GM13977 (cell line): ENCODE measurements at places on chromosomes 1 and 21.

DNA sequence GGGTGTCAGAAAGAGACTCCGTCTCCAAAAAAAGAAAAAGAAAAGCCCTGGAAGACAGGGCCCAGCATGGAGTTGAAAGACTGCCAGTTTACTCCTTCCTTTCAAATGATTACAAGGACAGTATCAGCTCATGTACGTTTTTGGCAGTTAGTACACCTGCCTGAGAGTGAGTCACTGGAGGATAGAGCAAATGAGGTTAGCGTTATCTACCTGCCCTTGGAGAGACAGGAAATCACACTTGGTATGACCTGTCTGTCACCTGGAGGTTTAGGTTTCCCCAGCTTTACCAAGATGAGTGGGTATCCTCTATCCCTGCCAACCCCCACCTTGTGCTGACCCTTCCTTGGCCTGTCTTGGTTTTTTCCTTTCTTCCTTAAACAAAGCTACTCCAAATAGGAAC is 96.8 kb upstream of the BMP8A start:
- no peak for DNase-seq

DNA sequence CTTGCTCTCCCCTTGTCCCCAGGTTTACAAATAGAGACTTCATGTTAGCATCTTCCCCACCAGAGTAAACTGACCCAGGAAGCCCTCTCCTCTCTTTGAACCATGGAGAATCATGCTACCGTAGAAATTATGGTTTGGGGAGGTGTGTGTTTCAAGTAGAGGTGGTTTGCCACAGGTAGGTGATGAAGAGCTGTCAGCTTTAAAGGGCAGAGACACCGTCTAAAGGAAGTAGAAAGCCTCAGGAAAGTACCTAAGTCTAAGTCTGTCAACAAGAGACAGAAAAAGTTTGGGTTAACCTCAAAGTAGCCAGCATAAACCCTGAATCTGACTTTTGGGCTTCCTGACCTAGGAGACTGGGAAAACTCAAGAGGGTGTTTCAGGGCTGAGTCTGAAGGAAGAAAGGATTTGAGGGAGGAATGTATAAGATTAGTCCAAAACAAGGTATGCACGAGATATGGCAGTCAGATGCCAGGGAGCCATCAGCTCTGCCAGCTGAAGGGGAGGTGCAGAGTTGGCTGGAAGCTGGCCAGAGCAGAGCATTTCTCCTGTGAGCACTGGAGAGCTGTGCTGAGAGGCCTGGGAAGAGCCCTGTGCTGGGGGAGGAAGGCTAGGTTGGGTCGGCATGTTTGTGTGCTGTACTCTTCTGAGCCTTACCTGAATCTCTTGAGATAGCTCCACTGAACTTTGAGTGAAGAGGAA is 14.3 kb downstream of the ADAMTSL4 start:
- DNase-seq, result no peak

DNA sequence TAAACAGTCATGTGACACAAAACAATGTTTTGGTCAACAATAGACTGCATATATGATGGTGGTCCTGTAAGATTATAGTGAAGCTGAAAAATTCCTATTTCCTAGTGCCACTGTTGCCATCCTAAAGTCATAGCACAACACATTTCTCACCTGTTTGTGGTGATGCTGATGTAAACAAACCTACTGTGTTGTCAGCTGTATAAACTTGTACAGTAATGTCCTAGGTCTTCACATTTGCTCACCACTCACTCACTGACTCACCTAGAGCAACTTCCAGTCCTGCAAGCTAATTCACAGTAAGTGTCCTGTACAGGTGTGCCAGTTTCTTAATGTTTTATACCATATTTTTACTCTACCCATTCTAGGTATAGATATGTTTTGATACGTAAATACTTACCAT is 326.1 kb upstream of the USP24 start:
- no peak for DNase-seq

GRCh38 chr1:213409208-213409631 is 358.2 kb downstream of the RPS6KC1 start:
- no peak for DNase-seq

- no peak for DNase-seq
Measured at GRCh38 chr21:29267666-29268065, 31.1 kb upstream of the BACH1 start.

- no peak for DNase-seq
Measured at GRCh38 chr1:101757985-101758384, 238.7 kb downstream of the OLFM3 start.

GRCh38 chr1:229157480-229157879 is 113.4 kb upstream of the RAB4A start:
- no peak for DNase-seq

GRCh38 chr21:17964716-17965115 is 145.6 kb upstream of the C21orf91 start:
- DNase-seq, result no peak

- no peak for DNase-seq
Measured at GRCh38 chr1:55951291-55951690, 628.1 kb downstream of the PLPP3 start.

GRCh38 chr1:218575079-218575478 is 229.9 kb downstream of the TGFB2 start:
- no peak for DNase-seq

GRCh38 chr1:94919241-94920030 is 7.5 kb downstream of the CNN3 start:
- no peak for DNase-seq

DNA sequence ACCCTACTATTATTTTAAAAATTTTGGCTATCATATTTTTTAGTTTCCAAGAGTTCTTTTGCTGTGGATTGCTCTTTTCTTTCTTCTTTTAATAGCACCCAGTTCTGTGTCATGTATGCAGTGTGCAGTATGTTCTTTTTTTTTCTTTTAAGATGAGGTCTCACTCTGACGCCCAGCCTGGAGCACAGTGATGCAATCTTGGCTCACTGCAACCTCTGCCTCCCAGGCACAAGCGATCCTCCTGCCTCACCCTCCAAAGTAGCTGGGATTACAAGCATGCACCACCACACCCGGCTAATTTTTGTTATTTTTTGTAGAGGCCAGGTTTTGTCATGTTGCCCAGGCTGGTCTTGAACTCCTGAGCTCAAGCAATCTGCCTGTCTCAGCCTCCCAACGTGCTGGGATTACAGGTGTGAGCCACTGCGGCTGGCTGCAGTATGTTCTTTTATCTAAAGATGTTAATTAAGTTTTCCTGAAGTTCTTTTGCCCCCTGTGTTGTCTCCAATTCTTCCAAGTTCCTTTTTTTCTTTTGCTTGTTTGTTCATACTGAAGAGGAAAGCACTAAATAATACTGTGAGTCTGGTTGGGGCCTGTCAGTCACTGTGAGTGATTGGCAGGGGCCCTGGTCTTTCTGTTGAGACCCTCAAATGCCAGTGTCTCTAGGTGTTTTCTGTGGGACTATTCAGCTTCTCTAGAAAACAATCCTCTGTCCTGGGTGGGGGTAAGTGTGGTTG is 17.5 kb upstream of the TTC22 start:
- DNase-seq, result no peak

GRCh38 chr1:197235355-197235754 is 32.7 kb upstream of the CRB1 start:
- DNase-seq, result no peak

DNA sequence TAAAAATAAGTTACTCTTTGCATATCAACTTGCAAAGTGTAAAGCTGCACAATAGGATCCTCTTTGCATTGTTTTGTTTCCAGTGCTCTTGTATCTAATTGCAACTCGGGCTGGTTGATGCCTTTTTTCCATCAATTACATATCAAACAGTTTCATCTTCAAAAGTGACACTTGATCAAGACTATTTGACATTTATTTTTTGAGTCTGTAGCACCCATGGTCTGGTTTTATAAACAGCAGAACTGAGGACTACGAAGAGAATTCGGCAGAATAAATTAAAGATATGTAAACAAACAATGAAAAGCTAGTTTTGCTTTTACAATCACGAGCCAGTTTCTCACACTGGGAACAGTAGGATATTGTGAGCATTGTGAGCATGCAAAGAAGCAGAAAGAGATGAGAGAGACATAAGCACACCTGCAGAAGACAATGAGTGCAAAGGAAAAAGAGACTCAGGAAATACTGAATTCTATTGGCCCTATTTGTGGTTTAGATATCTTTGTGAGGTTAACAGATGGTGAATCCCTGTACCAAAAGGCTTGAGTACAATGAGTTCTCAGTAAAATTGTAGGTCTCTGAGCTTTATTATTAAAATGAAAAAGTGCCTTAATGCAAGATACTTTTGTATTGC is 45.4 kb downstream of the RPL5 start:
- DNase-seq, result no peak

DNA sequence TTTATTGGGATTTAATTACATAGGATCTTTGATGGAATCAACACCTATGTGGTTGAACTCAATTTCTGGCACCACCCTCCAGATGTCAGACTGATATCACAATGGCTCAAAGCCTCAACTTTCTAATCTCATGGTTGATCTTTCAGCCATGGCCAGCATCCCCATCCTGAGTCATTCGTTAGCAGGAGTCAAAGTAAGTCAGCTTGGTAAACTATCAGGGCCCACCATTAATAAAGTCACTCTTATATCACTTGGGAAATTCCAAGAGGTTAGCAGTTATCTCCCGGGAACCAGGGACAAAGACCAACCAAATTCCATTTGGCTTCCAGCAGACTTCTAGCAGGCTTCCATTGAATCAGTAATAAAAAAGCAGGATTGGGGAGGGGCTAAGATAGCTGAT is 50.7 kb upstream of the TNFSF4 start:
- DNase-seq, result no peak

DNA sequence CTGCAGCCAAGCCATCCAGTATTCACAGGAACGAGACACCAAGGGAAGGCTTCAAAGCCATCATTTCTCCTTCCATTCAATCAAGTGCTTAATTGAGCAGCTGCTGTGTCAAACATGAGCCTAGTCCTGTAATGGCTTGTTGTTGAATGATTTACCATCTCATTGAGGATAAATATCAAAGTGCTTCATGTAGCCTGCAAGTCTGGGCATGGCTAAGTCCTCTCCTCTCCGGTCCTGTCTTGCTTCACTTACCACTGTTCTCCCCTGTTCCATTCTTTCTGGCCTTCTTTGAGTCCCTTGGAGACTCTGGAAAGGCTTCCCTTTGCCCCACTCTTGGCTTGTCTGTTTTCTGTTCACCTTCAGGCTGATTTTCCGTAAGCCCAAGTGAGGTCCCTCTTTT is 279.8 kb downstream of the PBX1 start:
- no peak for DNase-seq

- no peak for DNase-seq
Measured at GRCh38 chr1:29944253-29944905, 708.1 kb downstream of the PTPRU start.

GRCh38 chr1:94100785-94101612 is 19.9 kb downstream of the ABCA4 start:
- DNase-seq, result no peak

GRCh38 chr1:175338387-175339135 is 146.0 kb upstream of the KIAA0040 start:
- DNase-seq, result peak; percentile 33

DNA sequence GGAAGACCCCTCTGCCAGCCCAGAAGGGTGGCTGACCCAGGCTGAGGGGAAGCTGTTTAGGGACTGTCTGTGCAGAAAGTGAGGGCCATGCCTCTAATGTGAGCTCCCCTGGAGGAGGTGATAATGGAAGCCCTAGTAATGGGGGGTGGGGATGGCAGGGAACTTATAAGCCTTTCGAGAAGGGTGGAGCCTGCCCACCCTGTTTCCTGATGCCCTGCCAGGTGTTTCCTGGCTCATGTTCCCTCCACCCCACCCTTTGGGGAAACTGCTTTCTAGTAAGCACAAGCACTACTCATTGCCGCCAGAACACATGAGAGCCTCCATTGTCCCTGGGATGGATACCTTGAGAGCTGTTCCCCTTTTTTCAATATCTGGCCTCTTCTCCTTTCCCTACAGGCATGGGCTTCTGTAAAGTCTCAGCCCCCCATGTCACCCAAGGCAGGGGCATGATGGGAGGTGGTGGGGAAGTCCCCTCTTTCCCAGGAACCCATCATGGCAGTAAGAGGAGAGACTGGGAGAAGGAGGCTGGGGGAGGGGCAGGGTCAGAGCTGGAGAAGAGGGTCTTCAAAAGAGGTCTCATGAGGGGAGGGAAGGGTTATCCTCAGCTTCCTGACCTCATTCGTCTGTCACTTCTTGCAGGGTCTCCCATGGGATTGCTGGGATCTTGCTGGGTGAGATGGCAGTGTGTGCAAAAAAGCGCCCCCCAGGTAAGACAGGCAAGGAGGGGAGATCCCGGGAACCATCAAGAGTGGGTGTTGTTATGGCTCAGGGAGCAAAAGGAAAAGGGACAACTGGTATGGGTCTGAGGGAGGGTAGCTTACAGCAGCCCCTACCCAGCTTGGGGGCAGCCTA is 2.4 kb downstream of the ATP8B2 start:
- no peak for DNase-seq

- no peak for DNase-seq
Measured at GRCh38 chr1:93675931-93676330, 5.7 kb downstream of the BCAR3 start.

DNA sequence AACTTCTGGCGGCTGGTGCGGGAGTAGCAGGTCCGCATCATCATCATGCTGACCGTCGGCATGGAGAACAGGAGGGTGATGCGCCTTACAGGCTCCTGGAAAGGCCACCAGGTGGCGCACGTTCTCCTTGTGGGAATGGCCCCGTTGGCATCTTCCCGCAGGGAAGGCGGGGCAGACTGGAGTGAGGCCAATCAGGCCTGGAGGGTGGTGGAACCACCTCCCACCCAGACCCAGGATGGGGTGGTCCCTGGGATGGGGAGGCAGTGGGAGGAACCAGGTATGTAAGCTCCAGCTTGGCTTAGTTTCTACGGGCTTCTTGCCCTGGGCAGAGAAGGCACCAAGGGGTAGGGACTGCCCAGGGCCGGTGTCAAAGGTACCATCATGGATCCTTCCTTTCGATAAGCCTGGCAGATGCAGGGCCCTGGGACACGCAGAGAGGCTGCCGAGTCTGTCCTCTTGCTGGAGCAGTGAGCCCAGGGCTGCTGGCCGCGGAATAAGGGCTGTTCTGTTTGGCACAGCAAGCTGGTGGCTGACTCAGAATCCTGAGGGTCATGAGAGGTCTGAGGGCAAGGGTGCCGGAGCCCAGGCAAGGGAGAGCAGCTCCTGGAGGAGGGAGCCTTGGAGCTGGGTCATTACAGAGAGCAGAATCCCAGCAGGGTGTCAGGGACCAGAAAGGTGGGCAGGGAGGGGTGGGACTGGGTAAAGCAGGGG is 8.7 kb upstream of the LGR6 start:
- peak; percentile 73 for DNase-seq

DNA sequence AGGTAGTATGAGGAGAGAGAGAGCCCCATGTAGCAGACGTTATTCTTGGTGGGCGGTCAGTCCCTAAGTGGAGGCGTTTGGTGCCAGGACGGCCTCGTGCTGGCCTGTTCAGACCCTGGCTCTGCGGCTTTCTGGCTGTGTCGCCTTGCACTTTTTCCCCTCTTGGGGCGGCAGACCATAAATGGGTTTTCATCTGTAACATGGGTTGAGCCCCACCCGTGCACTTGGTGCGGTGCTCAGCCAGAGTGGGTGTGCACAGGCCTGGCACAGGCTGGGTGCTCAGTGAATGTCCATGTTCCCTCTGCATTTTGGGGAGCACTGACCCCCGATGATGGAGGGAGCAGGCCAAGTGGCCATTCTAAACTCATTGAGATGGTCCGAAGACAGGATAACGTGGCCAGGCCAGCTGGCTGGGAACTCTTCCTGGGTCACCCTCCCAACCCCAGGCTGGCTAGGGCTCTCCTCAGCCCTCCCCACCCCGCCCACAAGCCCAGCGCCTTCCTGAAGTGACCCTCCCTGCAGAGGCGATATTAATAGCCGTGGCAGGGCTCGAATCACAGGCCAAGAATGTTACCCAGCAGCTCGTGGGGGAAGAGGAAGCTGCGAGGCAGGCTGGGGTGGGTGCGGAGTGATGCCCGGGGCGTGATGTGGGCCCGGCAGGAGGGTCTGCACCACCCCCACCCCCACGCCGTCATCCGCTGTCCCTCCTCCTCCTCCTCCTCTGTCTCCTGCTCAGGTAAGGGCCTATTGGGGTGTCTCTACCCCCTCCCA is 78.5 kb downstream of the ARHGEF10L start:
- no peak for DNase-seq
